IMR-90 (cell line): ENCODE measurements at places on chromosomes 11 and 22.

- DNase-seq = no peak
Observed at GRCh38 chr22:41177040-41177621, 28.0 kb upstream of the L3MBTL2 start.

DNA sequence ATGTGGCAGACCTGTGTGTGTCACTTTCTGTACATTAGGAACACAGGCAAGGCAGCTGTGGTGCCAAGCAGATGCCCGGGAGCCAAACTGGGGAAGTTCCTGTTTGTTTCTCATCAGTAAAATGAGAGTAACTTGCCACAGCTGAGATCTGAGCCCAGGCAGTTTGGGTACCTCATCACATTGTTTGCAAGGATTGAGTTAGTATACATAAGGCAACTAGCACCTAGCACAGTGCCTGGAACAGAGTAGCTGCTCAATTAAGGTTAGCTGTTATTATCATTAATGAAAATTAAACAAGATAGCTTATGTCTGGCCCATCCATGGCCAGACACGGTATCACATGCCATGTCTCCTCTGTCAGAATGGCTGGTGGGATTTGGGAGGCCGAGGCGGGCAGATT, 7.8 kb downstream of the SOX10 start:
- no peak for DNase-seq

DNA sequence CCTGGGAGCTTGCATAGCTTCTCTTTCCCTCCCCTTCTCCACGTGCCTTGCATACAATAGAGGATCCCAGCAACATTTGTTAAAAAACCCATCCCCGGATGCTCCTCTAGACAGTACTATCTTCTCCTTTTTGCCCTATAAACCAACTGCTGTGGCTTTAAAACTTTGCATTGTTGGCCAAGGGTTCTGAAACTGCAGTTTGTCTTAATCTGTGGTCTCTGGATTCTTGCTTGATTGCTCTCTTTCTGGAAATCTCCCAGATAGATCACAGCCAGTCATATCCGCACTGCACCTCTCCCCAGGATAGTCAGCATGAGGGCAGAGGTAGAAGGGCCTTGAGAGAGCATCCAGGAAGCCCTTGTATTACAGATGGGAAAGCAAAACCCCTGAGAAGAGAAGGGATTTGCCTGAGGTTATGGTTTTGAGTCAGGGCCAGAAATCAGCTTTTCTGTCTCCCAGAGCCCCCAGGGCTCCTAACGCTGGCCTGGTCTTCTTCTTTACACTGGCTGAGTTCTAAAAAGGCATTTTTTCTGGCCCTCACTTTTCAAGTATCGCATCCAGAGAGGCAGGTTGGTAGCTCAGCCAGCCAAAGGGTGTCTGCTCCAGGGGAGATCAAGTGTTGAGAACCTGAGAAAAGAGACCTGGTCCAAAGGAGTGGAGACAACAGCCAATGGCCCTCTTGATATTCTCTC, 70.6 kb downstream of the ADM start:
- peak; percentile 95 for DNase-seq

GRCh38 chr11:131626788-131627187, 256.4 kb downstream of the NTM start:
- no peak for DNase-seq

DNA sequence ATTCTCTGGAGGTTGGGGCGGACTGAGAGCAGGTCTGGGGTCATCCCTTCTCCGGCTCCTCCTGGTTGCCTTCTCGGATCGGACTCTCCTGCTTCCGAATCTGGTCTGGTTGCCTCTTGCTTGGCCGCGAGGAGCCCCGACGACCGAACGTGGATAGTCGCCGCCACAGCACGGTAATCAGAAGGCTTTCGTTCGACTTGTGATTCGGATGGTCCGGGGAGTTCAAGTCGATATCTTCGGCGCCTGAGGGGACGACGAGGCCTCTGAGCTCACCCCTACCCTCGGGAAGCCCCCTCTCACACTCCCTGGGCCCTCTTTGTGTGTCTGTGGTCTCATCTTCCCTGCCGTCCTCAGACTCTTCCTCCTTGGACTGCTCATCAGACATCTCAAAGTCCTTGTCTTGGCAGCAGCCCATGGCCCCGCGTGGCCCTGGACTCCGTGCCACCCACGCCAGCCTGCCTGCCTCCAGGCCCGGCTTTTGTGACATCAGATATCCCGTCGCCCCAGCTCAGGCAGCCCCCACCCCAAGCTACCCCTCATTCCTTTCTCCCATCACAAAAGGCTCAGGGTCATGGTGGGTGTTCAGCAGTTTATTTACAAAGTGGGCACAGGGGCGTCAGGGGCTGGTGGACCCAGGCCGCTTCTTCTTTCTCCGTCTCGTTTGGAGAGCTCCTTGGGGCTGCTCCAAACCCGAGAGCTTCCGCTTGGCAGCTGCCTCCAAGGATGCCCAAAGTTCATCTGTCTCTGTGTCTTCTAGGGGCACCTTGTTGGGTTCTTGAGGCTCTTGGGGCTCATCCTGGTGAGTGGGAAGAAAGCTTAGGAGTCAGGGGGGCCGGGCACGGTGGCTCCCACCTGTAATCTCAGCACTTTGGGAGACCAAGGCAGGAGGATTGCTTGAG, at the start of gene TEX54:
Gene TEX54, minus strand, starts transcription at position 506 of the 899 bp plus-strand sequence.
- peak; percentile 22 for DNase-seq
